Hematopoietic multipotent progenitor cell treated with erythropoietin and hydrocortisone succinate and interleukin-3 and kit ligand, for 15 days (in vitro differentiated cells): ENCODE measurements at places on chromosomes 6 and 20.

DNA sequence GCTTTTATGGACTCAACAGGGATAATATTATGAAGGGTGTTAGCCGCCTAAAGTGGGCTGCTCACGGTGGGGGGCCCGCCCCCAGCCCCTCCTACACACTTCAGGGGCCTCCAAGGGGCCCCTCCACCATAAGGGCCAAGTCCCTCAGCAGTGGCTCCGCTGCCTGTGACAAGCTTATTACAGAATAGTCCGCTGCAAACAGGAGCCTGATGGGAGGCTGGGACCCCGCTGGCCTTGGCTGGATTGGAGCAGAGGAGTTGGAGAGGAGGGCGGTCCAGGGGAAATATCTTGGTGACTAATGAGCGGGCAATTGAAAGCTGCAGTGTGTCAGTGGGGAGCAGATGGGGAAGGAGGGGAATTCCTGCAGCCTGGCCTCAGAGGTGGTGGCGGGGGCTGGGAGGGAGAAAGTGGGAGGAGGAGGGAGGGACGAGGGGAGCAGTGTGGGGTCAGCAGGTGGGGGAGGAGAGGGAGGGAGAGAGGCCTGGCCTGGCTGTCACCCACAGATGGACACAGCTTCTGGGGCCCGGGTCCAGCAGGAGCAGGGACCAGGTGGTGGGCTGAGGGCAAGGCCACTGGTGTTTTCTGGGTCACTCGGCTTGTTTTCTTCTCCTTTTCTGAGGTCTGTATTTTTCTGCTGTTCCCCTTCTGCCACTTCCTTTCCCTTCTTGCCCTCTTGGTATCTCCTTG is 57.6 kb upstream of the FOXP4 start:
- DNase-seq = no peak

GRCh38 chr20:15455279-15455678 is 1117.9 kb upstream of the FLRT3 start:
- no peak for DNase-seq

GRCh38 chr6:3307436-3307835 is 48.7 kb downstream of the PSMG4 start:
- DNase-seq = no peak

- no peak for DNase-seq
Measured at GRCh38 chr20:48608756-48609155, 219.0 kb downstream of the PREX1 start.

GRCh38 chr6:3625980-3626563 is 125.4 kb downstream of the PXDC1 start:
- DNase-seq = no peak

- no peak for DNase-seq
Measured at GRCh38 chr20:49346682-49347081, 68.8 kb upstream of the ZNFX1 start.
